ENCODE measurements at places on chromosomes 2 and 18.

DNA sequence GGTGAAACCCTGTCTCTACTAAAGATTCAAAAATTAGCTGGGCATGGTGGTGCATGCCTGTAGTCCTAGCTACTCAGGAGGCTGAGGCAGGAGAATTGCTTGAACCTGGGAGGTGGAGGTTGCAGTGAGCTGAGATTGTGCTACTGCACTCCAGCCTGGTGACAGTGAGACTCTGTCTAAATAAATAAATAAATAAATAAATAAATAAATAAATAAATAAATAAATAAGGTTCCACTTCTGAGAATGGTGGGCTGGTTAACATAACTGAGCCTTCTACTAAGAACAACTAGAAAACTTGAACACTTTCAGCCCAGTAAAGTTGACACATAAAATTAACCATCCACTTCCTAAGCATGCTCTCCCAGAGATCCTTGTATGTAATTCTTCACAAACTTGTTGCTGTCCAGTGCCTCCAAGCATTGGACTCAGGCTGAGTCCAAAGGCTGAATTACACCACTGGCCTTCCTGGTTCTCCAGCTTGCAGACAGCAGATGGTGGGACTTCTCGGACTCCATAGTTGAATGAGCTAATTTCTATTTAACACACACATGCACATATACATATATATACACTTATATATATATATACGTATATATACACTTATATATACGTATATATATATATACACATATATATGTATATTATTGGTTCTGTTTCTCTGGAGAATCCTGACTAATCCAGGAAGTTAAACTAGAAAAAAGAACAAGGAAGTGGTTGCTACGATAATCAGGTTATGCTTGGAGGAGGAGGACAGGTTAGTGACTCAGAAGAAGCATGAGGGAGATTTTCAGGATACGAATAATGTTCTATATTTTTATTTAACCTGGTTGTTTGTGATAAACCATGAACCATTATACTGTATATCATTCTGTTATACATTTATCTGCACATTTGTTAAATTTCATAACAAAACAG lies 348.8 kb downstream of the METTL4 start:
- no peak for DNase-seq

GRCh38 chr18:52310651-52311050 lies 29.3 kb upstream of the DCC start:
- no peak for DNase-seq

DNA sequence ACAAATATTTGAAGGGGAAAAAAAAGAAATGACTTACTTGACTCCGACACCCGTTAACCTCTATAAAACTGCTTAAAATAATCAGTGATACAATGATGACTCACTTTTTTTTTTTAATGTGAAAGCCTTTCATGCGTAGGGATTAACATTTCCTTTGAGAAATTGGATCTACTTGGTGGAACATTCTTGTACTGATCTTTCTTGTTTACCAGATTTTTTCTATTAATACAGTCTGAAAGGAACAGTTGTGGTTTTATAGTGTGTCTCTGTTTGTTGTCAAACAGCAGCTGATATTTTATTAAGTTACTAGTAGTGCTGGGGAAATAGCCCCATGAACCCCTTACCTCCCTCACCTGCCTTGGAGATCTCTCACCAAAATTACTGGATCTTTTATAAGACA lies 40.2 kb upstream of the NEB start:
- no peak for DNase-seq

GRCh38 chr18:62109676-62110075 lies 77.2 kb downstream of the PIGN start:
- no peak for DNase-seq

GRCh38 chr2:235168174-235168979 lies 216.6 kb downstream of the SH3BP4 start:
- no peak for DNase-seq

DNA sequence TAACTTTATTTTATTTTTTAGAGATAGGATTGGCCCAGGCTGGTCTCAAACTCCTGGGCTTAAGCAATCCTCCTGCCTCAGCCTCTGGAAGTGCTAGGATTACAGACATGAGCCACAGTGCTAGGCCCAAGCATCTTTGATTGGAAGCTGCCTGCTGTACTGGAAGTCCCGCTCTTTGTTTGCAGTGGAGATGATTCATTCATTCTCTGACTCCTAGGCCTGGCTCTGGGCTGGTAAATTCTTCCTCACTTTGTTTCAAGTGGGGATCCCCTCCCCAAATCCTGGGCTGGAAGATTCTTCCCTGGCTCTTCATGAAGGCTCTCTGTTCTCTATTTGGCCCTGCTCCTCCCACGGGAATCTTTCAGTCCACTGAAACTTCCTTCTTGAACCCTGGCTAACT lies 81.9 kb downstream of the NEURL3 start:
- no peak for DNase-seq

DNA sequence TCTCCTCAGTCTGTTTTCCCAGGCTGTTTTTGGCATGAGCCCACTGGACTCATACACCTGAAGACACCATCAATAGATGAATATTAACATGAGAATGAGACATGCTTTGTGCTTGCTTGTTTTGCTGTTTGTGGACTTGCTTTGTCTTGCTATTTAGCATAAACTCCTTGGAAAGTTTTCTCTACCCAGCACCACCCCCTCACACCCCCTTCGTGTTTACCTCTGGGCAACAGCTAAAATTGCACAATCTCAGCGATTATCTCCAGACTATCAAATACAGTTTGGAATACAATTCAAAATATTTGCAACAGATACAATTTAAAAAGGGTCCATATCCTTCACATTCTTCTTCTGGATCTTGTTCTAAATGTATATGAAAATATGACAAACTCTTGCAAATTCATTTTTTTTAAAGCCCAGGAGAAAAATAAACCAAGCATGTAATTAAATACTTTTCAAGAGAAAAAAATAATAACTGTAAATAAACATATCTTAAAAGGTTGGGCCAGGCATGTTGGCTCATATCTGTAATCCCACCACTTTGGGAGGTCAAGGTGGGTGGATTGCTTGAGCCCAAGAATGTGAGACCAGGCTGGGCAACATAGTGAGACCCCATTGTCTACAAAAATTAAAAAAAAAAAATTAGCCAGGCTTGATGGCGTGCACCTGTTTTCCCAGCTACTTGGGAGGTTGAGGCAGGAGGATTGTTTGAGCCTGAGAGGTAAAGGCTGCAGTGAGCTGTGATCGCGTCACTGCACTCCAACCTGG lies 32.3 kb upstream of the PMAIP1 start:
- DNase-seq = no peak

- peak; percentile 68 for DNase-seq
Observed at GRCh38 chr2:71157124-71157793, 26.8 kb downstream of the MPHOSPH10 start.

DNA sequence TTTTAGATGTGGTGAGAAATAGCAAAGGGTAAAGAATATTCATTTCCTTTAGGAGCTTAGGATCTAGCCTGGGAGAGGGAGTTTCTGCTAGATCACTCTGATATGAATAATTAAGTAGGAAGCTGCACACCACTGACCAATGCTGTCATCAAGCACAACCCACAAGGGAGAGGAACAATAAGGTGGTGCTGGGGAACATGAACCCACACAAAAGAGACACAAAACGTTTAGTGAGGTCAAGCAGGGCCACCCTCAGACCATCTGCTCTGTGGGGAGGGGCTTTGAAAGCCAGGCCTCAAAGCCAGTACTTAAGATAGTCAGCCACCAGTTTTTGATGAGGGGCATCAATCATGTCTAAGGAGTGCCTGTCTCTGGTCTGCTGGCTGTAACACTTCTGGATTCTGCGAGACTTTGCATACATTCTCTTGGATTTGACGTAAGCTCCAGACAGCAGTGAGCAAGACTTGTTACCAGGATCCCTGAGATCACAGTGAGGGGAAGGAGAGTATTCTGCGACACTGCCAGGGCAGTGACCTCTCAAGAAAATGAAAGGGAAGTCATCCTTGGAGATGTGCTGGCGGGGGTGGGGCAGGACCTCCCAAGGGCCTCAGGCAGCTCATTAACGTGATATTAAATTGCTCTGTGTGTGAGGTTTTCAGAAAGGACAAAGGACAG lies 127.0 kb downstream of the CCBE1 start:
- DNase-seq = no peak

DNA sequence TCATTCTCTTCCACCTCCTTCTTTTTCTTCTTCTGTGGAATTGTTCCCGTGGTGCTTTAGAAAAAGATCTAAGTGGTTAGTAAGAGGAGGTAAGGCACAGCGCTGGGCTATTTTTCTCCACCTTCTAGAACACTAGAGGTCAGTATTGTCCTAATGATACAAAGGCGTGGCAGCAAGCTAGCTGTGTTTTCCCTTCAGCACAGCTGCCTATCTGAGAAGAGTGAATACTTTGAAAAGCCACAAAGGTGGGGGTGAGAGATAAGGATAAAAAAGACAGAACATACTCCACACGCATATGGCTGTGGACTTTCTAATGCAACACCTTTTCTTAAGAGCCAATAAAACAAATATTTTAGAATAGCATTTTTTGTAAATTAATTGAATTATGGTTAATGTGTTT lies 2.1 kb downstream of the CNTNAP5 start:
- no peak for DNase-seq

GRCh38 chr2:214436470-214436869 lies 25.6 kb downstream of the VWC2L start:
- no peak for DNase-seq

DNA sequence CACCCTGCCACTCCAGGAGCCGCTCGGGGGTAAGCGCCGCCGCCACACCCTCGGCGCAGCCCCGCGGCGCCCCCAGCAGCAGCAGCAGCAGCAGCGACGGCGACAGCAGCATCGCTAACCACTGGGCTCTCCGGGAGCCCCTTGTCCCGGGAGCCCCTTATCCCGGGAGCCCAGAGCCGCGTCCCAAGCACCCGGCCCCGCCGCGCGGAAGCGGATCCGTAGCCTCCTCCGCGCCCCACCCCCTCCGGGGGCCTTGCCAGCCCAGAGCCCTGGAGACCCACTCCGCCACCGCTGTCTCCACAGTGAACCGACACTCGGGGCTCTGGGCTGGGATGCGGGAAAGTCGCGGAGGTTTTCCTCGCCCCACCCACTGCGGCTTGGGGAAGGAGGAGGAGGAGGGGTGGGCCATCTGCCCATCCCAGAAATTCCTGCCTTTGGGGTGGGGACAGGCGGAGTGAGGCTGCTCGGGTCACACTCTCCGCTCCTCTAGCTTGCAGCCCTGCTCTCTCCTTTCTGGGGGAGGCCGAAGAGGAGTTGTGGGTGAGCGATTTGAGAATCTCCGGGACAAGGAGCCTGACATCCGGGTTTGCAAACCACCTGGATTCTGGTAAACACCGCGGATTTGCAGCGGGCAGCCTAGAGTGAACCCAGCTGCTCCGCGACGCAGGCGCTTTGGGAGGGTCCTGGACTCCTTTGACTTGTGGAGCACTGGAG lies at the start of gene PLA2R1:
Gene PLA2R1, minus strand, starts transcription at position 324 of the 714 bp plus-strand sequence. Its CDS starts 212 bp downstream, at position 112.
- DNase-seq = peak; percentile 72

All from pancreas (tissue), 10 donors.